ENCODE measurements at places on chromosomes 2 and 18.

DNA sequence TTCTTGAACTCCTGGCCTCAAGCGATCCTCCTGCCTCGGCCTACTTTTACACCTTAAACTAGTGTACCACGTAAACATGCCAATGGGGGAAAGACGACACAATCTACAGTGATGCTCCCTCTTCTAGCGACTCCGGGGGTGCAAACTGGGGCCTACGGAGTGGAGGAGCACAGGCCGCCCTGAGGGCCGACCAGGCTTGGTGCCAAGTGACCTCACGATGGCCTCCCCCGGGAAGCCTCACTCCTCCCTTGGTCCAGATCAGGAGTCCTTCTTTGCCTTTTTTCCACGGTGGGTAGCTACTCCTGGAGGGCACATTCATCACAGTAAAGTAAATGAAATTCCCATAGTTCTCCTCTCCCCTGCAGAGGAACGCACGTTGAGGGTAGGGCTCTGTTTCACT is 73.5 kb downstream of the HNRNPLL start:
- DNase-seq, result no peak

GRCh38 chr2:70122470-70122869 is 35.2 kb downstream of the PCBP1 start:
- DNase-seq, result no peak

GRCh38 chr2:4047961-4048891 is 344.9 kb downstream of the DCDC2C start:
- DNase-seq, result no peak

DNA sequence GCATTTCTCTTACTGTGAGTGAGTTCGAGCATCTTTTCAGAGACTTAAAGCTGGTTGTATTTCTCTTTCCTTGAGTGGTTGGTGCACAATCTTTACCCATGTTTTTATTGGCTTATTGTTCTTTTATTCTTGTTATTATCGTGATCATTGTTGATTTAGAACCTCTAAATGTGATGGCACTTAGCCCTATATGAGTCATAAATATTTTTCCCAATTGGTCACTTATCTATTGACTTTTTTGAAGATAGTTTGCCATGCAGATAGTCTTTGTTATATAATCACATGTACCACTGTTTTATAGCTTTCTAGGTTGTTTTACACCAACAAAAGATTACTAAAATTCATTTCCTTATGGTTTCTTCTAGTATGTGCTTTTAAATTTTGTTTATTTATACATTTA is 141.6 kb upstream of the MSH6 start:
- no peak for DNase-seq

GRCh38 chr18:8362863-8363262 is 246.4 kb upstream of the RAB12 start:
- DNase-seq, result no peak

DNA sequence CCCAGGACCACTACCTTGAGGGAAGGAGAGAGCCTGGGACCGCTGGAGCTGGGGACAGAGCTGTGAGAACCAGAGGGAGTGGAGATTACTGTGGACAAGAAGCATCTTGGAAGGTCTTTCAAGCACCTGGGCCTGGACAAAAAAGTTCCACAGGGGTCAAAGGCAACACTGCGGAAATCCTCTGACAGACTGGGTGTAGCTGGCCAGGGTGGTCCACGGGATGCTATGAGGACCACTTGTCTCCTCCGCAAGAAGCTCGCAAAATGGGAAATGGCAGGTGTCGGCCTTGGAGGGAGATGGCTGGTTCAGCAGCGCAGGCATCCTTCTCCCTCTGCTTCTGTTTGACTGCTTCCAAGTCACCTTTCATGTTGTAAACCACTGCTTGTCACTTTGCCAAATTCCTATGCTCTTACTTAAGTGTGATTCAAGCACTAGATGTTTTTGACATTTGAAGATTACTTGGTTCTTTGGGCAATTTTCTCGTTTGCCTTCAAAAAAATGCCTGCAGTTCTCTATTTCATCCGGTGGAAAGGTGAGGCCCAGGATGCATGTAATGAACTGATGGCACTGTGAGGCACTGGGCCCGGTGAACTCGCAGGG is 27.7 kb downstream of the KLHL29 start:
- no peak for DNase-seq

- DNase-seq, result no peak
Observed at GRCh38 chr2:237196866-237197618, 111.4 kb downstream of the COPS8 start.

- no peak for DNase-seq
Observed at GRCh38 chr2:205650450-205650849, 31.9 kb upstream of the NRP2 start.

GRCh38 chr2:100535855-100536254 is 26.9 kb upstream of the PDCL3 start:
- no peak for DNase-seq

- no peak for DNase-seq
Observed at GRCh38 chr18:28802546-28802945, 625.6 kb upstream of the CDH2 start.

- no peak for DNase-seq
Observed at GRCh38 chr2:147818741-147819140, 26.1 kb upstream of the ACVR2A start.

DNA sequence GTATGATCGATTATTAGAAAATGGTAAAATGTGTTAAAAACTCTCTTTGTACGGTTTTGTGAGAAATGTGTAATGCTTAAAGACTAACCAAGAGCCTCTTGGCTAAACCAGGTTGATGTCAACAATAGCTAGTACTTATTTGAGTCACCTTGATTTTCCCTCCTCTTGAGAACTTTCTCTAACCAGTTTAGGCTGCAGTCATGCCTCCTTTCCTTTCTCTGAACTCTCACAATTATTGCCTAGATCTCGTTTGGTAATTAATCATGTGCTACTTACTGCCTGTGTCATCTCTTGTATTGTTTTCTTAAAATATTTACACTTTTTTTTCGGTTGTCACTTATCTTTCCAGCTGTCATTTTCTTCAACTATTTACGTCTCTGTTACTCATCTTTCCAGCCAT is 1.1 kb upstream of the EPC2 start:
- DNase-seq, result peak; percentile 18
